Endothelial cell of umbilical vein (primary cell): ENCODE measurements at places on chromosomes 4 and X.

DNA sequence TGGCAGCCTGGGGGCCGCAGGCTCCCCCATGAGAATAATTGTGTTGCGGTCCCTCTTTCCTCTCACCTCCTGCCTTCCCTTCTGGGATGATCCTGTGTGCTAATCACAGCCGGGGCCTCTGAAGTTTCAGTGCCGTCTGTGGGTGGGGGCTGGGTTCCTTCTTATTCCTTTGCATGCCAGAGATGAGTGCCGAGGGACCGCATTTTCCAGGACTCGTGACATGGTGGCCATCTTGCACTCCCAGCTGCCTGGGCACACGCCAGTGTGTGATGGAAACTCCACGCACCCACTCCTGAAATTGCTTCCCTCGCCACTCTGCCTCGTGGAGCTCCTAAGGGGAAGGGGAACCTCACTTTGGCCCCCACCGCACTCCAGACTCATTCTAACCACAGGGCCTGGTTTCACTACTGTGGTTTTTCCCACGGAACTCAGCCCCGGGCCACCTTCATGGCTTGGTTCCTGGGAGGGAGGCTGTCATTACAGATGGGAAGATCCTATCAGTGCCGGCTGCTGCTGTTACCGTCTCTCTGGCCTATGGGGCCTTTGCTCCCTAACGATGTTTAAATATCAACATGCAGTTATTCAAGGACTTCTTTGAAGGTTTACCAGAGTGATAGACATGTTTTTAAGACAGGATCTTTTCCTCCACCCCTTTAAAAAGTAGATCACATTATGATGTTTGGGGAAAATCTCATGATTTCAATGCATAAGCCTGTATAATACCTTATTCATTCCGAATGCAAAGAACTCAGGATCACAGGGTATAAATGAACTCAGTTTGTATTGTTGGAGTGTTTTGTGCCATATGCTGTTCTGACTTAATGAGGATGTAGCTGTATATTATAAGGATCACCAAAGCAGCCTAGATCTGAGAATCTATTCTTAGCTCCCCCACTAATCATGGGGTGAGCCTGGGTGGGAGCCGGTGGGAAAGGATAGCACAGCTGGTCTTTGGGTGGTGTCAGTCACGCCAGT, 89.6 kb downstream of the SORCS2 start:
- H3K4me1 ChIP-seq = no peaks in the 10 kb centered on the region
- no peak overlapping the region for H3K4me3 ChIP-seq
- H3K36me3 ChIP-seq = no peaks in the 10 kb centered on the region
- DNase-seq = no peak
- no peak overlapping the region for H3K27ac ChIP-seq
- peaks cover 5% of the 10 kb centered on the region for H3K27me3 ChIP-seq

DNA sequence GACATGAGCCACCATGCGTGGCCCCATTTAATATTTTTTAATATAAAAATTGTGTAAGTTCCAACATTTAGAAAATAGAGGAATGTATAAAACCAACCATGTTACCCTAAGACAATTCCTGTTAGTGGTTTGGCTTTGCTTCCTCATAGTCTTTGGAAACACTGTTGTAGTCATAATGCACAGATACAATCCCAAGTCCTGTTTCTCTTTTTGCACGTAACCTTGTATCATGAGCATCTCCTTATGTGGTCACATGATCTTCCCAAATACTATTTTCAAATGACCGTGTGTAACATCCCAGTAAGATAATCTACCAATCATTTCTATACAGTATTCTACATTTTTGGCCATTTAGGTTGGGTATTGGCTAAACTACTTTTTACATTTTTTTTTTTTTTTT, 13.9 kb upstream of the RHOH start:
- H3K4me3 ChIP-seq = no peak overlapping the region
- peaks cover 11% of the 10 kb centered on the region for H3K4me1 ChIP-seq
- H3K27me3 ChIP-seq = no peaks in the 10 kb centered on the region
- no peak for DNase-seq

DNA sequence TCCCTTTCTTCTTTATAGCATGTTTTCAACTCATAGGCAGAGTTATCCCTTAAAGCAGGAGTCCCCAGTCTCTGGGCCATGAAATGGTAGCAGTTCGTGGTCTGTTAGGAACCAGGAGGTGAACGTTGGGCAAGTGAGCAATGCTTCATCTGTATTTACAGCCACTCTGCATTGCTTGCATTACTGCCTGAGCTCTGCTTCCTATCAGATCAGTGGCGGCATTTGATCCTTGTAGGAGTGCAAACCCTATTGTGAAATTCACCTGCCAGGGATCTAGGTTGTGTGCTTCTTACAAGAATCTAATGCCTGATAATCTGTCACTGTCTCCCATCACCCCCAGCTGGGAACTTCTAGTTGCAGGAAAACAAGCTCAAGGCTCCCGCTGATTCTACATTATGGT, 39.8 kb downstream of the DTHD1 start:
- no peaks in the 10 kb centered on the region for H3K36me3 ChIP-seq
- no peaks in the 10 kb centered on the region for H3K4me1 ChIP-seq
- no peak overlapping the region for H3K4me3 ChIP-seq

GRCh38 chrX:41449615-41450014, 2.5 kb downstream of the NYX start:
- H3K4me3 ChIP-seq = no peak overlapping the region
- peaks cover 2% of the 10 kb centered on the region for H3K4me1 ChIP-seq
- DNase-seq = peak; percentile 6
- H3K36me3 ChIP-seq = no peaks in the 10 kb centered on the region
- H3K27ac ChIP-seq = no peak overlapping the region
- H3K27me3 ChIP-seq = no peaks in the 10 kb centered on the region

DNA sequence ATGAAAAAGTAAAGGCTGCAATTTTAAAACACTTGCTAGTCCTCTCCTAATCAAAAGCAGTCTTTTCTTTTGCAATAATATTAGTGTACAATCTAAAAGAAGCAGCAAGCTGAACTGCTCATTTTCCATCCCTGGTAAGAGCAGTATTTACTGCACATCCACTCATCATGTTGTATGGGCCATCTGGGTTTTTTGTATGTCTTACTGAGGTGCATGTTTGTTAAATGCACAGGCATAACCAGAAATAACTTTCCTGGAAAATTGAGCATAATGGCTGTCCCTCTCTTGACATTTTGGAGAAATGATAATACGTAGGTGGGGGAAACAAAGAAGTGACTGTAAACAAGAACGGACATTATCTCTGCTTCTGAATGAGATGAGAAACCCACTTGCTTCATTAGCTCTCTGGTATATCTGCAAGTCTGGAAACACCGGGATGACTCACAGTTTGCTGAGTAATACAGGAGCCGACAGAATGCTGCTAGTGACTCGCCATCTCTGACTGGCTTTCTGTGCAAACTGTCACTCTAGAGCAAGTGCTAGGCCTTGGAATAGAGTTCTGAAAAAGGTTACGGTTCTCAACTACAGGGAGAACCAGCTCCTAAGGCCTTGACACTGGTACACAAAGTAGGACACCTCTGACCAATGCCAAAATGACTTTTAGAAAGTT, 85.7 kb upstream of the MTM1 start:
- H3K4me3 ChIP-seq = no peak overlapping the region
- H3K36me3 ChIP-seq = no peaks in the 10 kb centered on the region
- H3K4me1 ChIP-seq = no peaks in the 10 kb centered on the region
- H3K27me3 ChIP-seq = no peaks in the 10 kb centered on the region
- no peak overlapping the region for H3K27ac ChIP-seq
- DNase-seq = peak; percentile 49

DNA sequence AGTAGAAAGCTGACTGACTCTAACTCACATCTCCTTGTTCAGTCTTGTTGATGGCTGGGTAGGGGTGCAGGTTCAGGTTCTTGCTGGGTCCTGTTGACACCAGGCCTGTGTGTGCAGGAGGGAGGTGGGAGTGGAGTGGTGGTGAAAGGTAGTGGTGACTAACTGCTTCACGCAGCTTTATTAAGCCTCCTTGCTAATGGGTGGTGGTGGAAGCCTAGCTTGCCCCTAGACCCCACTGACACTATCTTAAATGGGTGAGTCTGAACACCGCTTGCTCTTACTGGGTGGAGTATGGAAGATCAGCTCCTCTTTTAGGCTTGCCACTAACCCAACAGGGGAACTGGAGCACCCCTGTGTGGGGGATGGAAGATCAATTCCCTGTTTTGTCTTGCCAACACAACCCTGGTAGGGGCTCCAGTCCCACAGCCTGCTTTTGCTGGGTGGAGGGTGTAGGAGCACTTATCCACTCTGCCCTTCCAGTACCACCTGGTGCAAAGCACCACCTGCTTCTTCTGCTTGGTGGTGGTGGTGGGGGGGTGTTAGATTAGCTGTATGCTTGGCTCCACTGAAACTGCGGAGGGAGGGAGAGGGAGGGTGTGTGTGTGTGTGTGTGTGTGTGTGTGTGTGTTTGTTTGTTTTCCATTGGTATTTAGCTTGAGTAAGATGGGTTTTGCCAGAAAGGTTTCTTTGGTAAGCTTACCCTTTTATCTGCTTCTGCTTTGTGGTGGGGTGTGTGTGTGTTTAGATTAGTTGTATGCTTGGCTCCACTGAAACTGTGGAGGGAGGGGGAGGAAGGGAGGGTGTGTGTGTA, 25.6 kb downstream of the KDM6A start:
- H3K27me3 ChIP-seq = no peaks in the 10 kb centered on the region
- H3K4me3 ChIP-seq = no peak overlapping the region
- H3K36me3 ChIP-seq = no peaks in the 10 kb centered on the region
- DNase-seq = no peak

DNA sequence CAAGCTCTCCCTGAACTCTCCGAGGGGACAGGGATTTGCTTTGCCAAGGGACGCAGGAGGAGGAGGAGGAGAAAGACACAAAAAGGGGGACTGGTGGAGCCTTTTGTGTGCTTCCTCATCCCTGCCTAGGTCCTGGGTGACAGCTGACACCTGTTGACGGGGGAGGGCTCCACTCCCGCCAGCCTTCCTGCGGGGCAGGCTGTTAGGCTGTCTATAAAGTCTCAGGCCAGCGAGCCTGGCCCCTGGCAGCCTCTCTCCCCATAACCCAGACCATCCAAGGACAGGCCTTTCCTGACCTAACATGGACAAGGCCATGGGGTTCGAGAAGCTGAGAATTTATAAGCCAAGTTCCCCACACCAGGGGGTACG, 832 bp upstream of the EVC2 start:
- no peaks in the 10 kb centered on the region for H3K27me3 ChIP-seq
- DNase-seq = no peak
- H3K4me3 ChIP-seq = no peak overlapping the region
- peaks cover 3% of the 10 kb centered on the region for H3K36me3 ChIP-seq

GRCh38 chr4:10677796-10678497, 6.6 kb downstream of the CLNK start:
- H3K36me3 ChIP-seq = no peaks in the 10 kb centered on the region
- DNase-seq = no peak
- H3K27me3 ChIP-seq = no peaks in the 10 kb centered on the region
- no peak overlapping the region for H3K27ac ChIP-seq

DNA sequence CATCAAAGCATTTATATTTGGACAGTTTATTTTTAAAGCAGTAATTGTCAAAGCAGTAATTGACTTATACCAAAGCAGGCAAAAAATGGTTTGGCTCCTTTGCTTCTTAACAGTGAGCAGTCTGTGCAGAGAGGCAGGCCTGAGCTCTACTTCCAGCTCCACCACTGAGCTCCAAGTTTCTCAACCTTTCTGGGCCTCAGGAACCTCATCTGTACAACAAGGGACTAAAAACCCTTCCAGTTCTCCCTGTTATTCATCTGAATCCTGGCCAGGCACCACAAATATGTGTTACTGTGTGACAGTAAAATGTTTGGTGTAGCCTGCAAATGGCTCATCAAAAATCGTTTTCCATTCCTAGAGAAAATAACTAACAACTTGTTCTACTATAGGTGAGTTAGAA, 88.7 kb upstream of the TTC29 start:
- no peaks in the 10 kb centered on the region for H3K36me3 ChIP-seq
- H3K27ac ChIP-seq = no peak overlapping the region
- H3K4me1 ChIP-seq = no peaks in the 10 kb centered on the region

- no peaks in the 10 kb centered on the region for H3K36me3 ChIP-seq
- H3K27me3 ChIP-seq = peaks cover 60% of the 10 kb centered on the region
- H3K4me1 ChIP-seq = peaks cover 32% of the 10 kb centered on the region
- DNase-seq = no peak
- no peak overlapping the region for H3K27ac ChIP-seq
Observed at GRCh38 chr4:186724058-186724863, 605 bp upstream of the FAT1 start.

DNA sequence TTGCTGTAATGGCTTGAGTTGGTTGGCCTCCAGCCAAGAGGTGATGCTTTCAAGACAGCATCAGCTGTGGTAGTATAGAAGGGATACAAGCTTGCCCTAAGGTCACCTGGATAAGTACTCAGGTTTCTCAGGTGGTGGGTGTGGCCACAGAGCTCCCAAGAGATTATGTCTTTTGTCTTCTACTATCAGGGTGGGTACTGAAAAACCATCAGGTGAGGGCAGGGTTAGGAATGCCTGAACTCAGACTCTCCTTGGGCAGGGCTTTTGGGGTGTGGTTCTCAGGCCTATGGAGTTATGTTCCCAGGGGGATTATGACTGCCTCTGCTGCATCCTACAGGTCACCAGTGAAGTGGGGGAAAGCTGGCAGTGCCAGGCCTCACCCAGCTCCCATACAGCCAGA, 654.6 kb upstream of the GALNT7 start:
- no peak overlapping the region for H3K27ac ChIP-seq
- H3K4me3 ChIP-seq = no peak overlapping the region
- no peaks in the 10 kb centered on the region for H3K27me3 ChIP-seq
- H3K36me3 ChIP-seq = no peaks in the 10 kb centered on the region

GRCh38 chr4:181938631-181939030, 304.6 kb upstream of the TENM3 start:
- H3K36me3 ChIP-seq = no peaks in the 10 kb centered on the region
- no peaks in the 10 kb centered on the region for H3K27me3 ChIP-seq
- no peak for DNase-seq
- no peak overlapping the region for H3K27ac ChIP-seq
- no peak overlapping the region for H3K4me3 ChIP-seq
- no peaks in the 10 kb centered on the region for H3K4me1 ChIP-seq
